ENCODE measurements at places on chromosomes 2 and 18.

- no peak for ATAC-seq
These were observed 1.5 kb downstream of the CNRIP1 start for GRCh38 chr2:68317971-68318913.

DNA sequence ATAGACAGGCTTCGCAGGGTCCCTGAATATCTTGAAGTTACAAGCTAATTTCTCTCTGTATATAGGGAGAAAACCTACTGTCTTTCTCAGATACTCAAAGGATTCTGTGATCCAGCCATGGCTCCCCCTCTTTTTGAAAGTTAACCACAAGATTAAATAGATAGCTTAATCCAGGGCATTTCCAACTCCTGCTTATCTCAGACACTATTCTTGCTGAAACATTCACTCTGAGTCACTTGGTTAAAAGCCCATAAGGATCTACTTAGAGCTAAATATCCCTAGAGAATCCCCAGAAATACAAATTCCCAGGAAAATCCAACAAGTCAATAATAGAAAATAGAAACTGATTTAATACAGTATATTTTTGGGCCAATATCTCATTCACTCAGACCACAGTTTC is 179.1 kb upstream of the LYPD1 start:
- ATAC-seq, result no peak

DNA sequence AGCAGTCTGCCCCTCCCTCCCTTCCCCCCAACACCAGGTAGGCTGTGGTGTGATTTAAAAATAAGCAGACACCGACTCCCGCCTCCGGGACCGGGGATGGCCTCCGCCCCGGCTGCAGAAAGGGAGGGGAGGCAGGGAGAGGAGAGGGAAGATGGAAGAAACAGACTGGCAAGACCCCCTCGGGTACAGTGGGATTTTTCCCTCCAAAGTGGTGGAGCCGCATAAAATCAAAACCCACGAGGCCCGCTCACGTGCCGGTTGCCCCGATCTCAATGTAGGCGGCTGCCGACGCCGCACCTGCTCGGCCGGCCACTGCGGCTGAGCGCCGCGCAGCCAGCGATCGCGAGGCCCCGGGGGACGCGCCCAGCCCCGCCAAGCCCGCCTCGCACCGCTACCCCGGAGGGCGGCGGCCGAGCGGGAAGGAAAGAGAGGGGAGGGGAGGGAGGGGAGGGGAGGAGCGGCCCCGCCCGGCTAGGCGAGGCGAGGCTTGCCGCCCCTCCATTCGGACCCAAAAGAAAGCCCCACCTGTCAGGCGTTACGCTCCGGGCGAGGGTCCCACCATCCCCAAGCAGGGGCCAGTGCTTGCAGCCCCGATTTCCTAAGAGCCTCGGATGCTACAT is 811 bp downstream of the ADD2 start:
- no peak for ATAC-seq

DNA sequence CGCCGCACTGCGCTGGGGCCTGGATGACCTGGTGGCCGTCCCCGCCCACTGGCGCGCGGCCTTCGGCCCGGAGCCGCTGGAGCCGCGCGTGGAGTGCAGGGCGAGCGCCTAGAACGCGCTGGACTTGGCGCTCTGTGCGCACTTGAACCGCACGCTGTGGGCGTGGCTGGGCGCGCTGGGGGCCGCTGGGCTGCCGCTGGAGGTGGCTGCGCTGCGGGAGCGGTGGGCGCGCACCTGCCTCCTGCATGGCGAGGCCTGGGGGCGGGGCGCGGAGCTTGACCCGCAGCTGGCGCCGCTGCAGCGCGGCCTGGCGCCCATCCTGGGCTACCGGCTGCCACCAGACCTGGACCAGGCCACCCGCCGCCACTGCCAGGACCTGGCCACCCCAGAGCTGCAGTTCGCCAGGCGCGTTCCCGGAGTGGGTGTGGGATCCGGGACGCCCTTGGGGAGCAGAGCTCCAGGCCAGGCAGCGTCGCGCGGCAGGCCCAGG is 9.9 kb downstream of the AQP12B start:
- no peak for ATAC-seq

DNA sequence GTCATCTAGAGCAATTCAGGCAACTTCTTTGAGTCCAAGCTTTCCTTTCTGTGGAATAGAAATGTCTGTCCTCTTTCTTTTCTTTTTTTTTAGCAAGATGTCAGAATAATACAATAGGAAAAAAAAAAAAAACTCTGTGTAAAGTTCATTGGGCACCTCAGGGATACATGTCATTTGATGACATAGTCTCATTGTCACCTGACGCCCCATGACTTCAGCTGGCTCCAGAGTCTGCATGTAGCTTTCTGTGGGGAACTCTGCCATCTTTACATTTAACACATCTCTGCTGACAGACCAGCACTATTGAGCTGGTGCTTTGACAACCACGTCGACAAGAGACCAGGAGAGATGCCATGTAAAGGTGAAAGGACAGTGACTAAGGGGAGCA is 172.5 kb upstream of the KLF7 start:
- ATAC-seq, result no peak

DNA sequence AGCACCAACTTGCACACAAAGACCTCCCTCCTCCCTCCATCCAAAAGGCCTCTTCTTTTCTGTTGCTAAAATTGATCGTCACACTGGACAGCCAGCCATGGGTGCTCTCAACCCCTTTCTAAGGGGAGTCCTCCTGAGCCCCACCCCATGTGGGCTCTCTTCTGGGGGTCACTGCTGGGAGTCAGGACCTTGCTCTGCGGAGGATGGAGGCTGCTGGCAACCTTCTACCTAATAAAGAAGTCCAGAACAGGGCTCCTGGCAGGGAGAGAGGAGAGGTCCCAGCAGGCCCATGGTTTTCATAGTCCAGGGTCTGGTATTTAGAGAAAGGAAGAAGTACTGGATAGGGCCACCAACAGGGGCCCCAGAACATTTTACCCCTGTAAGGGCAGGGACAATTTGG is 67.6 kb upstream of the OTOS start:
- ATAC-seq, result no peak
